ENCODE measurements at places on chromosomes 11 and 22.
A peak's percentile ranks its signal among the peaks of the same experiment; 100 is the strongest.

- DNase-seq = no peak
Measured at GRCh38 chr22:38781033-38781432, 12.9 kb downstream of the DNAL4 start.

- no peak for DNase-seq
Measured at GRCh38 chr11:108351468-108351867, 115.9 kb downstream of the C11orf65 start.

DNA sequence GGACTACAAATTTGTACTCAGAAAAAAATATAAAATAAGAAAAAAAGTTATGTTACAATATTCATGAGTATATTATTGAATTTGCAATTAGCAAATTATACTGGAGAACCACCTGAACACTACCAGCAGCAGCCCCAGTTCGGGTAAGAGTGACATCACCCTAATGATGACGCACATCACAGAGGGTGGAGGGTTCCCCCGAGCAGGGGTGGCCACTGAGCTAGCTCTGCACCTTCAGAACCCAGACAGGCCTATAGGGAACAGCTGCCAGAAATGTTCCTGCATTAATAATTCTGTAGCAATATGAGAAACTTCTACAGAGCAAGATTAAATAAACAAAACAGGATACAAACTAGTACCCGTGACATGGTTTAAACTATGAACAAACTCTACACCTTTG lies 17.5 kb upstream of the ARAP1 start:
- no peak for DNase-seq

GRCh38 chr22:37198258-37199102 lies 10.4 kb upstream of the C1QTNF6 start:
- peak; percentile 87 for DNase-seq

- DNase-seq = no peak
Measured at GRCh38 chr11:10331548-10332289, 26.8 kb downstream of the ADM start.

- no peak for DNase-seq
Measured at GRCh38 chr11:113540416-113541330, 65.5 kb upstream of the DRD2 start.

DNA sequence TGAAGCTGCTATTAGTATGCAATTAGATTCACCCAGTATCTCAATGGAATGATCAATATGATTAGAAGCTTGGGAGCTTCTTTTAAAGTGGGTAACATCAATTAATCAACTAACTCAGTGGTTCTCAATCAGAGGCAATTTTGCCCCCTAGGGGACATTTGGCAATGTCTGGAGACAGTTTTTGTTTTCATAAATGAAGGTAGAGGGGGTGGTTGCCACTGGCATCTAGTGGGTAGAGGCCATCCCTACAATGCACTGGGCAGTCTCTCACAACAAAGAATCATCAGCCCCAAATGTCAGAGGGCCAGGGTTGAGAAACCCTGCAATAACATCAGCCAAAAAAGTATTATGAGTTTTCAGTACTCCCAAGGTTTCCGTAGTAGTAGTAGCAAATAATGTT lies 5.9 kb upstream of the AMOTL1 start:
- no peak for DNase-seq

DNA sequence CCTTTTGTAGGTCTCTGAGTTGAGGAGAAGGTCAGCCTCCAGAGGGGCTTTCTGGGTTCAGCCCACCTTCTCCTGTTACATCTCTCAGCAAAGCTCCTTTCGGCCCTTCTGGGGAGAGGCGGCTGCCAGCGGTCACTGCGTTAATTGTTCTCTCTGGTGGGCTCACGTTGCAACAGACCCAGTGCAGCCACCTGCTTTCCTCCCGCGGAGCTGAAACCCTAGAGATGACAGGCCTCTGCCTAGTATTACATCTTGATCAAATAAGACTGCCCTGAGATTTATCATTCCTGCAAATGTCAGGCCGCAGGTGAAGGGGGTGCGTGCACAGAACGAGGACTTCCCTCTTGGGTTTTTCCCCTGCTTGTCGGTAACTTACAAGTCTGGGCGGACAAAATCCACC lies 43.2 kb upstream of the CREB3L1 start:
- peak; percentile 55 for DNase-seq

GRCh38 chr11:70333261-70333660 lies 62.8 kb downstream of the PPFIA1 start:
- no peak for DNase-seq

GRCh38 chr11:117026593-117027330 lies 71.5 kb downstream of the SIK3 start:
- DNase-seq = no peak

DNA sequence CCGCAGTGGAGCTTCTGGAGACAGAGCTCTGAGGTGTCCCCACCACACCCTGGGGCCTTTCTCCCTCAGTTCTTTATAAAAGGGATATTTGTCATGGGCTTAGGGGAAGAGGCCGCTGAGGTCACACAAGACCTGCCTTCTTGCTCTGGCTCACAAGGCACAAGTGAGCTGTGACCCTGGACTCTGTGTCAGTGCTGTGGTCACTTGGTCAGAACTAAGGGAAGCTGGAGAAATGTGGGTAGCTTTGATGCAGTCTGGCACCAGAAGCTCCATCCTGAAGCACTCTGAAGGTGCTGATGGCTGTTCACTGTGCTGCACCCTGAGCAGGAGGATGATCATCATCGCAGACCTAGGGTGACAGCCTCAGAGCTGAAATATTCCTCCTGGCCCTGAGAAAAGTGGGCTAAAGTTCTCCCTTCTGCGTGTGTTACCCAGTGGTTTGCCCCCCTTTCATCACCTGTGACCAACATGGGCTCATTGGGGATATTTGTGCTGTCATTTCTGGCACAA lies 28.1 kb upstream of the VPREB1 start:
- no peak for DNase-seq

- DNase-seq = no peak
Measured at GRCh38 chr11:46291441-46292150, 14.1 kb downstream of the CREB3L1 start.

DNA sequence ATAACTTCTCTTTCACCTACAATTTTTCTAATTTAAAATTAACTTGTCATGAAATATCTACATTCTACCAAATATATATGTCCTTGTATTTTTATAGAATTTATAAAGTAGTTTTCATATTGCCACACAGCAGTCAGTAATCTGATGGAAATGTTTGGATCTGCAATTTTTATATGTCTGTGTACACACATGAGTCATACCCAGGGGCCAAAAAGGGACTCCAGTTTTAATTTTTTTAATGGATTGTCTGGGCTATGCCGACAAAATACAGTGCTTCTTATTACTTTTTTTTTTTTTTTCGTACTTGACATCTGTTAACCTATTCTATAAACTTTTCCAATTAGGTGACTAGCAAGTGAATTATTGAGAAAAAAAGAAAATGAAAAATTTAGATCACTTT lies 6.3 kb downstream of the GUCY1A2 start:
- DNase-seq = no peak

GRCh38 chr11:7484645-7485044 lies 661 bp upstream of the OLFML1 start:
- DNase-seq = no peak

GRCh38 chr11:47245611-47246357 lies 2.8 kb downstream of the ACP2 start:
- DNase-seq = no peak

DNA sequence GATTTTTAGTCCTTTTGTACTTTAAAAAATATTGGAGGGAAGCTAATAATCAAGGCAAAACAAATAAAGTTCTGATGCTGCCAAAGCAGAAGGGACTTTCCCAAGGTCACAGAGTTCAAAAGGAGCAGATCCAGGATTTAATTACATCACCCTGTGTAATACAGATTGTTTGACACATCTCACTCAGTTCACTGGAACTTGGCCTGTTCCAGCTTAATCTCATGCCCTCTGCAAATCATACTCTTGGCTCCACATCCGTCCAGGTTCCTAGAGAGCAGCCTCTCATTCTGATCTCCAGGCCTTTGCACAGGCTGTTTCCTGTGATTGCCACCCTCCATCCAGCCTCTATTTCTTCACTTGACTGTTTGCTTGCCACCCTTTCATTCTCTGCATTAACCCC lies 151.7 kb downstream of the SPON1 start:
- no peak for DNase-seq

DNA sequence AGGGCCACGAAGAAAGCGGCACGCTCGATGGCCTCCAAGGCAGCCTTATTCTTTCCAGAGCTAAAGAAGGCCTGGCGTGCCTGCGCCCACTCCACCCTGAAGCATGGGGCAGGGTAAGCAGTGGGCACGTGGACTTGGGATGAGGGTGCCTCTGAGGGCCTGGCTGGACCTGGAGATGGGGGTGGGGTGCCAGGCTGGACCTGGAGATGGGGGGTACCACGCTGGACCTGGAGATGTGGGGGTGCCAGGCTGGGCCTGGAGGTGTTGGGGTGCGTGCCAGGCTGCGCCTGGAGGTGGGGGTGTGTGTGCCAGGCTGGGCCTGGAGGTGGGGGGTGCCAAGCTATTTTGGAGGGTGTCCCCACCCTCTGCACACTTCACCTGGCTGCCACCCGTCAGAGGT lies 5.3 kb downstream of the CPT1B start:
- no peak for DNase-seq

- DNase-seq = no peak
Measured at GRCh38 chr11:130118636-130119387, 40.8 kb upstream of the ST14 start.

DNA sequence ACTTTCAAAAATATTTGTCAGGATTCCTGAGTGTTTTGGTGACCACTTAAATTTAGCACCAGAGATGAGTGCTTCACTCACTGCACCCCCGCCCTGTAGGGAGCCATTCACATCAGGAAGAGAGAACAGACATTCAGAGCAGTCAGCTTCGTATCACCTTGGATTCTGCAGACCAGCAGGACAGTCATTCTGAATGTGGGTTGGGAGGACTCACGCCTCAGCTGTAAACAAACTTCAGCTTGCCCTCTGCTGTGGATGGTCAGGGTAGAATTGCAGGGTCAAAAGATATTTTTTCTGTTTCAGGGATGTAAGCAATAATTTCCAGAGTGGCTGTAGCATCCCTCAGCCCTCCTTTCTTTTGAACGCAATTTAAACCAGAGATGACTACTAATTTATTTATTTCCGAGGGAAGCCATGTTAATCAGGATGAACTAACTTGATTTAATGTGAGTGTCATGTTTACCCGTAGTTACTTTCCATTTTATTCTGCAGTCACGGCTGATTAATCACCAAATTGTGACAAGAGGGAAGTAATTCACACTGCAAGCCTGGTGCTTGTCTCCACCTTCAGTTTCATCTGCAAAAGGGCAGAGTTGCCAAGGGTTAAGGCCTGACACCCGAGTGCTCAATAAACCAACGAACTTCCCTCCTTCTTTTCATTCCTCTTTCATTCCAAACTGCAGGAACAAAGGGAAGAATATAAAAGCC lies 174.2 kb upstream of the DDI1 start:
- DNase-seq = no peak

- no peak for DNase-seq
Measured at GRCh38 chr22:29598684-29599020, 4.8 kb upstream of the NF2 start.

DNA sequence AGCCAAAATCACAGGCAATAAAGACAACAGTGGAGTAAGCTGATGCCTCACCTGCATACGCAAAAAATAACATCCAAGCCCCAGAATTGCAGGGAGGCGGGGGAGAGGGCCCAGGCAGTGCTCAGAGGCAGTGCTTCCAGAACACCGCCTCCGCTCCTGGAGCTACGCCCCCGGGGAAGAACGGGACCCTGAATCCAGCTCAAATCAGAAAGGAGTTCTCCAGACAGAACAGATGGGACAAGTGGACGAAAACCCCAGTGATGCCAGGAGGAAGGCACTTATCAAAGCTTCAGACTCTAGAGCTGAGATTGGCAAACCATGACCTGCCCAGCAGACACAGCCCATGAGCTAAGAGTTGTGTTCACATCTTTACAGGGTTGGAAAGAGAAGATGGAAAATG lies 683.9 kb downstream of the TBC1D22A start:
- DNase-seq = peak; percentile 23

DNA sequence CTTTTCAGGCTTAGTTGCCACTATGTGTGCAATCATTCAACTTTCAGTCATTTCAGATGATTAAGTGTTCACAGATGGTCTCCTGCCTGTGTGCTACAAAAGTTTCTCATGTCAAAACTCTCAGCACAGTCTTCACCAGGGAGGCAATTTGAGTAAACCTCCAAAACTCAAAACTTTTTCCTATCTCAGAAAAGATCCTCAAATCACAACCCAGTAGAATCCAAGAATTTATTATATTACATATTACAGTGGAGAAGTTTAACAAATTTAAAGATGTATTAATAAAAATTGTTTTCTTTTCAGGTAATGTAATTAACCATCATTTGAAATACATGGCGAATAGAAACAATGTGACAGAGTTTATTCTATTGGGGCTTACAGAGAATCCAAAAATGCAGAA lies at the start of gene OR4C13:
Gene OR4C13, plus strand, starts transcription at position 301 of the 400 bp plus-strand sequence. Its CDS starts 32 bp downstream, at position 333.
- DNase-seq = no peak

GRCh38 chr11:5226732-5227310 lies at the start of gene HBB:
HBB (minus strand) TSS chr11:5227071; CDS start chr11:5227021, 50 bp downstream.
- no peak for DNase-seq

DNA sequence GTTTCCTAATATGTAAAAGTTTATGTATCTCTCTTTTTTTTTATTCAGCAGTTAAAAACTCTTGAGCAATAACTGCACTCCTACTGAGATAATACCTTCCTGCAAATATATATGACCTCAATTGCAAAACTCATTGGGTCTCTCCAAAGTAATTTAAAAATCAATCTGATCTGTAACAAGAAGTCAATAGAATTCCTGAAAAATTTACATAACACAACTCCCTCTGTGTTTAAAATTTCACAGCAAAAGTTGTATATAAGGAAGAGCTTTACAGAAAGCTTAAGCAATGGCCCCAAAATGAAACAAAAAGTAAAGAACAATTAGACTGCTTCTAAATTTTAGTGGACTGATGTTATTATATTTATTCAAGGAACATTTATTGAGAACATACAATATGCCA lies 313.4 kb downstream of the DLG2 start:
- no peak for DNase-seq

DNA sequence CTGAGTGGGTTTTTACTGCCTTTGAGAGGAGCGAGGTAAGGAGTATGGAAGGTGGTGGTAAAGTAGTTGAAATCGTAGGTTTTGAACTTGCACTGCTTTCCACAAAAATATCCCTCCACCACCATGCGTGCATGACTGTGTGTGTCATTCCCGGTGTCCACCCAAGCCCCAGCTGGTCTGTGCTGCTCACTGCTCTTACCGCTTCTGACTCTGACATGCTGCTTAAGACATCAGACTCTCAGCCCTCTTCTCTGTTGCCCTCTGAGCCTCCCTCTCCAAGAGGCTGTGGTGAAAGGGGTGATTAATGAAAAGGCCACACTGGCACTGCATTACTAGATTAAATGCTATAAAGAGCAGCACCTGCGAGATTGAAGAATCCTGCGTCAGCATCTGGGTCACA lies 128.7 kb downstream of the SPATA19 start:
- DNase-seq = no peak

DNA sequence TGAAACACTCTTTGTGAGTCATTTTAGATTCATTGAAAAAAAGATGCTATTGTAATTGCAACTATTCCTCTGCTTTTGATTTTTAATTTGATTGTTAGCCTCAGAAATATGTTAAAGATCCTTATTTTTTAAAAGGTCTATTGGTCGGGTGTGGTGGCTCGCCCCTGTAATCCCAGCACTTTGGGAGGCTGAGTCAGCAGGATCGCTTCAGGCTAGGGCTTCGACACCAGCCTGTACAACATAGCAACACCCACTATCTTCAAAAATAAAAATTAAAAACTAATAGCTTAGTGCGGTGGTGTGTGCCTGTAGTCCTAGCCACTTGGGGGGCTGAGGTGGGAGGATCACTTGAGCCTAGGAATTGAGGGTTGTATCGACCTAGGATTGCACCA lies 71.9 kb upstream of the MYO18B start:
- no peak for DNase-seq
